ENCODE measurements at places on chromosomes 13 and 19.

GRCh38 chr19:44725251-44725650 lies 23.3 kb upstream of the BCL3 start:
- DNase-seq = no peak

DNA sequence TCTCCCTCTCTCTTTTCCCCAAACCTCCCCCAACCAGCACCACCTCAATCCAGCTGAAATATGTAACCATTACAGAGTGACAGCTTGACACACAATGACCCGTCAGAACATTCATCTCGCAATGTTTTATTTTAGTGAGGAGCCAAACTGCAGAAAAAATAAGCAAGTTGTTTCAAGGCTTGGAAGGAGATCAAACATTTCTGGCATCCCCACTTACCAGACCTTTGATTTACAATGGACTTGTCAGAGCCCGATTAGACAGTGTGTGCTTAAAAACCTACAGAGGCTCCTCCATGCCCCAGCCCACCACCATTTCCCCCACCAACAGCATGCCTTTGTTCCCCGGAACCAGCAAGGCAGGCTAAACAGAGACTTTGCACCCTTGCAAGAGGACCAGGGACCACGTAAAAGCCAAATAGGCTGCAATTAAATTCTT lies 382.8 kb upstream of the ZNF507 start:
- DNase-seq = no peak

DNA sequence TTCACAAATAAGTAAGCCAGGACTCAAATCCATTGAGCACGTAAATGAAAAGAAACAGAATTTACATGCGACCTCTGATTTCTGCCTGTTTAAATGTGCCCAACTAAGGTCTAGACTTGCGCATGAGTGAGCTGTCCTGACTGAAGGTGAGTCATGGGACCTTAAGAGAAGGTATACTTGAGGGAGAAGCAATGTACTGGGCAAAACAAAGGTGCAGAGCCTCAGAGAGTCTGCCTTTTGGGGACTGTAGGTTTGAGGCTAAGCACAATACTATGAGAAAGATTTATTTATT lies 45.8 kb downstream of the UFM1 start:
- DNase-seq = no peak

DNA sequence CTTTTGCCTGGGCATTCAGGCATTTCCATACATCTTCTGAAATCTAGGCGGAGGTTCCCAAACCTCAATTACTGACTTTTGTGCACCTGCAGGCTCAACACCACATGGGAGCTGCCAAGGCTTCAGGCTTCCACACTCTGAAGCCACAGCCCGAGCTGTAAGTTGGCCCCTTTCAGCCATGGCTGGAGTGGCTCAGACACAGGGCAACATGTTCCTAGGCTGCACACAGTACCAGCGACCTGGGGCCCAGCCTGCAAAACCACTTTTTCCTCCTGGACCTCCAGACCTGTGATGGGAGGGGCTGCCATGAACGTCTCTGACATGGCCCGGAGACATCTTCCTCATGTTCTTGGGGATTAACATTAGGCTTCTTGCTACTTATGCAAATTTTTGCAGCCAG lies 1558.2 kb upstream of the PCDH20 start:
- DNase-seq = no peak

DNA sequence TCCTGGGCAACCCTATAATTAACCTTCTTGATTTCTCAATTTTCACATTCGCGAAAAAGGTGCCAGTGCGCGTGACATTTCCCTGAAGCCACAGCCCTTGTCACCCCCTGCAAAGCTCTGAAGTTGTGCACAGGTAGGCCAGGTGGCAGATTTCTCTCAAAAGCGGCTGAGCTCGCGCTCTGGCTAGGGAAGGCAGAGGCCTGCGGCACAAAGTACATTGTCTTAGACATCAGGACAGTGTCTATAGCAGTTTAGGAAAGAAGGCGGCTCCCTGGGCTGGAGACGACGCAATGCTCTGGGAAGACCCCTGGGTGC lies 42.9 kb upstream of the ZNF14 start:
- DNase-seq = no peak

GRCh38 chr13:32538143-32538620 lies 413 bp downstream of the N4BP2L2 start:
- DNase-seq = no peak

DNA sequence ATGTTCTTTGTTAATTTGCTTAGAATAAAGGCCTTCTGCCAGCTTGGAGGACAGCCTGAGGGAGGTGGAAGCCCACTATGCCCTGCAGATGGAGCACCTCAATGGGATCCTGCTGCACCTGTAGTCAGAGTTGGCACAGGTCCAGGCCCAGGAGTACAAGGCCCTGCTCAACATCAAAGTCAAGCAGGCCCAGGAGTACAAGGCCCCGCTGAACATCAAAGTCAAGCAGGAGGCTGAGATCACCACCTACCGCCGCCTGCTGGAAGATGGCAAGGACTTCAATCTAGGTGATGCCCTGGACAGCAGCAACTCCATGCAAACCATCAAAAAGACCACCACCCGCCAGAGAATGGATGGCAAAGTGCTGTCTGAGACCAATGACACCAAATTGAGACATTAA lies 41.7 kb downstream of the ZNF85 start:
- no peak for DNase-seq

Measured in vagina (tissue), 2 donors.